ENCODE measurements at places on chromosomes 7 and 10.

DNA sequence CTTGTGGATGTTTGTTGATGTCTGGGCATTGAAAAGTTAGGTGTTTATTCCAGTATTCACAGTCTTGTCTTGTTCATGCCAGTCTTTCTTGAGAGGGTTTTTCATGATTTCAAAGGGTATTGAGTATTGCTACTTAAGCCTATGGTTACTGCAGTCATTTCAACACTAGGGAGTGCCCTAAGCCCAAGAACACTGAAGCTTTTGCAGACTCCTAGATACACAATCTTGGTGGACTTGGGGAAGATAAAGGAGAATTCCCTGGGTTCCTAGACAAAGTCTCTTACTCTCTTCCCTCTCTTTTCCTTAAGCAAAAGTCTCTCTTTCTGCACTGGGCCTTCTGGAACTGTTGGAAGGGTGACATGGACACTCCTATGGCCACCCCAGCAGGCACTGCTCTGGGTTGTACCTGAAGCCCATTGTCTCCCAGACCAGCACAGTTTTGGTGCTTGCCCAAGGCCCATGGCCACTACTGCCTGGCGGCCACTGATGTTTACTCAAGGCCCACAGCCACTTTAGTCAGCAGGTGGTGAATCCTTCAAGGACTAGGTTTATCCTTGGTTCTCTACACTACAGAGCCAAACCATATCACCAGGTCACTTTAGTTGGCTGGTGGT is 24.9 kb downstream of the SAMD9 start:
- DNase-seq = no peak

DNA sequence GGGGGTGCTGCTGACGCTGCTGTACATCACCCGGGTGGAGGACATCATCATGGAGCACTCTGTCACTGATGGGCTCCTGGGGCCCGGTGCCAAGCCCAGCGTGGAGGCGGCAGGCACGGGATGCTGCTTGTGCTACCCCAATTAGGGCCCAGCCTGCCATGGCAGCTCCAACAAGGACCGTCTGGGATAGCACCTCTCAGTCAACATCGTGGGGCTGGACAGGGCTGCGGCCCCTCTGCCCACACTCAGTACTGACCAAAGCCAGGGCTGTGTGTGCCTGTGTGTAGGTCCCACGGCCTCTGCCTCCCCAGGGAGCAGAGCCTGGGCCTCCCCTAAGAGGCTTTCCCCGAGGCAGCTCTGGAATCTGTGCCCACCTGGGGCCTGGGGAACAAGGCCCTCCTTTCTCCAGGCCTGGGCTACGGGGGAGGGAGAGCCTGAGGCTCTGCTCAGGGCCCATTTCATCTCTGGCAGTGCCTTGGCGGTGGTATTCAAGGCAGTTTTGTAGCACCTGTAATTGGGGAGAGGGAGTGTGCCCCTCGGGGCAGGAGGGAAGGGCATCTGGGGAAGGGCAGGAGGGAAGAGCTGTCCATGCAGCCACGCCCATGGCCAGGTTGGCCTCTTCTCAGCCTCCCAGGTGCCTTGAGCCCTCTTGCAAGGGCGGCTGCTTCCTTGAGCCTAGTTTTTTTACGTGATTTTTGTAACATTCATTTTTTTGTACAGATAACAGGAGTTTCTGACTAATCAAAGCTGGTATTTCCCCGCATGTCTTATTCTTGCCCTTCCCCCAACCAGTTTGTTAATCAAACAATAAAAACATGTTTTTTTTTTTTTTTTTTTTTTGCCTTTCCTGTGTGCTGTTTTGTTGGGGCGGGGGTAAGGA is 55.8 kb downstream of the TSPAN15 start:
- no peak for DNase-seq

- DNase-seq = no peak
Measured at GRCh38 chr7:95867309-95867708, 95.0 kb downstream of the DYNC1I1 start.

GRCh38 chr10:69639291-69640195 is 9.5 kb downstream of the FAM241B start:
- DNase-seq = peak; percentile 21

GRCh38 chr10:104092749-104093148 is 7.1 kb upstream of the COL17A1 start:
- no peak for DNase-seq

DNA sequence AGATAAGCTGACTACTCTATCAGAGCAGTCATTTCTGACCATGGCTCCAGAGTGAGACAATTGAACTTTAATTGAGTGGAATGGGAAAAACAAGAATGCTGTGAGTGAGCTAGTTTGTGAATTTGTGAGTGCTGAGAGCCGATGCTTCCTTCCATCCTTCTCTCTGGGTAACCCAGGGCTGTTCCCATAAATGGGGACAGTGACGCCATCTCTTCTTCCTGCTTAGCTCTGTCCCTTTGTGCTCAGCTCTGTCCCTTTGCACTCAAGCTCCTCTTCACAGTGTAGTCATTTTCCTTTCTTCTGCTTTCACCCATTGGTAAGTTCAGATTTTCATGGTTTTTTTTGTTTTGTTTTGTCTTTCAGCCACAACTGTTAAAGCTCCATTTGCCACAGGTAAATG is 24.4 kb downstream of the C10orf120 start:
- DNase-seq = no peak

GRCh38 chr10:62734781-62735463 is 69.6 kb upstream of the ADO start:
- no peak for DNase-seq

DNA sequence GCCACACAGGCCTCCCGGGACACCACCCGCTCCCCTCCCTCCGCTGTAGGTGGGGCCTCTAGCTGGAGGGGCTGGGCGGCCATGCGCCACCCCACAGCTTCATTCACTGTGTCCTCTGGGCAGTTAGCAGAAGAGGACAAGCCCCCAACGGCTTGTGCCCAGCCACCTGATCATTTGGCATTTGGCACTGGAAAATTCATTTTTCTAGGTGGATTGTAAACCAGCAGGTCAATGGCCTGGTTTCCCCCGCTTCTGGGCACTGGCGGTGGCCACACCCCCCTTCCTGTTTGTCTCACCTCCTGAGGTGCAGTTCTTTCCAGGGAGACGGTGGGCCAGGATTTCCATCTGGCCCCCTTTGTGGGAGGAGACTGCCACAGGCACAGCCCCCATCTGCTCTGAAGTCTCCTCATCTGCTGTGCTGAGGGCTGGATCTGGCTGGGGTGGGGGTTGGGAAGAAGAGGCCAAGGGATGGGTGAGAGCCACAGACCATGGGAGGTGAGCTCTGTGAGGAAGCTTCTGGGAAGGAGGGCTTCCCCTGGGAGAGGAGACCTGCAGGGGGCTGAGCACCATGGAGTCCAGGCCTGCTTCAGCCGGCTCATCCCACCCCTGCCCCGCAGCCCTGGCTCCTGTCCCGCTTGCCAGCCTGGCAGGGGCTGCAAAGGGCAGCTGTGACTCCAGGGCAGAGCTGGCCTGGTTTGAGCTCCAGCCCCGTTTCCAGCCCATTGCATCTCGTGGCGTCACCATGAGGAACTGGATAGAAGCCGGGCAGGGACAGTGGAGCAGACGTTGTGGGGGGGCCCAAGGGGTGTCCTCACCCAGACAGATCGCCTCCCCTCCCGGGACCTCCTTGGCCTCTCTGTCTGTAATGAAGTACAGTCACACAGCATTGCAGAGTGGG is 40.1 kb upstream of the SLC29A3 start:
- no peak for DNase-seq

GRCh38 chr7:41808541-41808940 is 105.7 kb upstream of the INHBA start:
- no peak for DNase-seq

GRCh38 chr10:75825661-75826060 is 394.2 kb downstream of the LRMDA start:
- no peak for DNase-seq
